ENCODE measurements at places on chromosomes 2 and 18.

- no peak for DNase-seq
Observed at GRCh38 chr2:85401844-85402243, 8.3 kb downstream of the CAPG start.

- DNase-seq, result no peak
Observed at GRCh38 chr18:47427923-47428637, 176.6 kb upstream of the SKOR2 start.

DNA sequence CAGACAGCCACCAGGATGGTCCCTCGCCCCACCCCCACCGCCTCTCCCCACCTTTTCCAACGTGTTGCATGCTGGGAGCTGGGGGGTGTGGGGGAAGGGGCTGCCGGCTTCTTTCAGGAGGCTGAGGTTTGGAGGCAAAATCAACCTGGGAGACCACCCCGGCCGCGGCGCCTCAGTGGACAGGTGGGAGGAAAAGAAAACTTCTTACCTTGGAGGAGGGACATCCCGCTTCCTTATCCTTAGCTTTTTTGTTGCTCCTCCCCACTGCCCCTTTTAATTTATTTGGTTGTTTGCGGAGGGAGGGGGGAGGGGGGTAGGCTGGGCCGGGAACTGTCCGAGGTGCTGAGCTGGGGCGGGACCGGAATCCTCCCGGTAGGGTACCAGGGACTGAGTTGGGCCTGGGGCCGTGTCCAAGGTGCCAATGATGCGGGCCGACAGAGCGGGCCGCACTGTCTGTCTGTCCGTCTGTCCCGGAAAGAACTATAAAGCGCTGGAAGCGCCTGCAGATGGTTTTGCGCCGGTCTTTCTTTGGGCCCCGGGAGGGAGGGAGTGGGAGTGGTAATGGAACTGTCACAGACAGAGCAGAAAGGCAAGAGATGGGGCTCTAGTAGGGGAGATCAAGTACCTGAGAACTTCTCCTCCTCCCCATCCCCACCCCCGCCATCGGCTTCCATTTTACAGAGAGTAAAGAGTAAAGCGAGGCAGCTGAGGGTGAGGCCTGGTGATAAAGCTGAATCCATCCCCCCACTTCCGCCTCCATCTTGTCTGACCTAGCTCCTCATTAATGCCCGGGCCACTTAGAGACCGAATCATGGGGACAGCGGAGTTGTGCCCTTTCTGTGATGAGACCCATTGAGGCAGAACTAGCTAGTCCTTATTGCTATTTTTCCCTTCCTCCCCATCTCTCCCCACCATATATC is 2.4 kb downstream of the CDK5R2 start:
- no peak for DNase-seq

- no peak for DNase-seq
Observed at GRCh38 chr2:234533626-234534025, 36.7 kb upstream of the ARL4C start.

- DNase-seq, result no peak
Observed at GRCh38 chr2:233101141-233101540, 41.0 kb downstream of the INPP5D start.

DNA sequence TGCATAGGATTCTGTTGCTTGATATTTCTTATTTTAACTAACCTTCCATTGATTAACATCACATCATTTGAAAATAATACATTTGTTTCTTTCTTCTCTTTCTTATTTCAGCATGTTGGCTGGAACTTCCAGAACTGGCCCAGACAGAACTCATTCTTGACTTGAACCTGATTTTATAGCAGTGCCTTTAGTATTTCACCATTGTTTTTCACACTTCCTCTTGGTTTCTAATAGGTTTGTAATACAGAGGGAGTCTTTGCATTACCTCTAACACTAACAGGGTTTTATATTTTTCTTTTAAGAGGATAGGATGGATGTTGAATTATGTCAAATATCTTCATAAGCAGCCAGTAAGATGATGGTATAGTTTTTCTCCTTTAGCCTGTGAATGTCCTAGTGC is 39.2 kb downstream of the SEMA4F start:
- DNase-seq, result no peak

- DNase-seq, result no peak
Observed at GRCh38 chr2:196827356-196827755, 18.2 kb upstream of the C2orf66 start.

DNA sequence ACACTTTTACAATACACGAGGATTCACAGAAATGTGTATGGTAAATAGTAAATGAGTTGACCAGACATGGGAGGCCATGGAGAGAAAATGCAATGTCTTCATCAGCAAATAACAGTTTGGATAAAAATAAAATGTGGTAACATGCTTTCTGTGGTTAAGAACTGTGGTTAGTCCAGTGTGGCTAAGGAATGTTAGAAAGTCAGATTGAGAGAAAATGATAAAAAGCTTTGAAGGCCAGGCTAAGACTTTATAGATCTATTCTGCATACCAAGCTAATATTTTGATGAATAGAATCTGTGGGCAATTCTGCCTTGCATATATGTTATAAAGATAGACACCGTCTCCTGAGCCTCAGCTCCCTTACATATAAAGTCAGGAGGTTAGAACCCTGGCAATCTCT is 215.9 kb downstream of the SOX11 start:
- DNase-seq, result peak; percentile 3

DNA sequence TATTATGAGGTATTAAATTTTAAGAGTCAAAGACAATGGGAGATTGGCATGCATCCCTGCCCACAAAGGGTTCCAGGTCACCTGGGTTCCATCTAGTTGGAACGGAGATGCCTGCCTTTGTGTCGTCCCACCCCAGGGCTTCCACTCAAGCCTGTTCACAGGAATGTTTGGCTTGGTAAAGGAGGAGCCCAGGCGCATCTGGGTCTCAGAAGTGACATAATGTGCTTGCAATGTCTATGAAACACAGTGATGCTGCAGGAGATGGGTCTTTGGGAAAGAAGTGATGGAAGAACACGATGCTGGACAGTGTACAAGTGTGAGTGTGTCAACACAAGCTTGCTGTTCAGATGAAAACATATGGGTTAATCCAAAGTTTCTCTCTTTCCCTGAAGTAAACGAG is 49.6 kb upstream of the ZNF396 start:
- DNase-seq, result peak; percentile 33

GRCh38 chr2:220442012-220442411 is 814.6 kb downstream of the SLC4A3 start:
- no peak for DNase-seq

DNA sequence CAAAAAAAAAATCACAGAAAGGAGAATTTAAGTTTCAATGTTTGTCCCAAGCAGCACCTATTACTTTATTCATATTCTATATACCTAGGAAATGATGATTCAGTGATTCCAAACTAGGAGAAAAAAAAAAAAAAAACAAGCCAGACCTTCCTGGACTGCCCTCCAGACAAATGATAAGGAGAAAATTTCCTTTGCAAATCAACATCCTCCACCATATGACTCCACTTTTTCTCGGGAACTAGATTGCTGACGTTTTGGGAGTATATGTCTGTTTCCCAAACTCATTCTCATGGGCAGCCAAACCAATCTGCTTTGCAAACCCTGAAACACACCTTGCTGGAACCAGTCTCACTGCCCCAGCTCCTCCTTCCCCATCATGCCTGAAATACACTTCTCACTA is 16.8 kb downstream of the AP1S3 start:
- no peak for DNase-seq

- no peak for DNase-seq
Observed at GRCh38 chr2:182220998-182221397, 205.8 kb downstream of the PDE1A start.

GRCh38 chr18:79515331-79515730 is 119.6 kb downstream of the NFATC1 start:
- DNase-seq, result no peak

GRCh38 chr2:207711750-207712530 is 500 bp downstream of the CCNYL1 start:
- DNase-seq, result peak; percentile 28

DNA sequence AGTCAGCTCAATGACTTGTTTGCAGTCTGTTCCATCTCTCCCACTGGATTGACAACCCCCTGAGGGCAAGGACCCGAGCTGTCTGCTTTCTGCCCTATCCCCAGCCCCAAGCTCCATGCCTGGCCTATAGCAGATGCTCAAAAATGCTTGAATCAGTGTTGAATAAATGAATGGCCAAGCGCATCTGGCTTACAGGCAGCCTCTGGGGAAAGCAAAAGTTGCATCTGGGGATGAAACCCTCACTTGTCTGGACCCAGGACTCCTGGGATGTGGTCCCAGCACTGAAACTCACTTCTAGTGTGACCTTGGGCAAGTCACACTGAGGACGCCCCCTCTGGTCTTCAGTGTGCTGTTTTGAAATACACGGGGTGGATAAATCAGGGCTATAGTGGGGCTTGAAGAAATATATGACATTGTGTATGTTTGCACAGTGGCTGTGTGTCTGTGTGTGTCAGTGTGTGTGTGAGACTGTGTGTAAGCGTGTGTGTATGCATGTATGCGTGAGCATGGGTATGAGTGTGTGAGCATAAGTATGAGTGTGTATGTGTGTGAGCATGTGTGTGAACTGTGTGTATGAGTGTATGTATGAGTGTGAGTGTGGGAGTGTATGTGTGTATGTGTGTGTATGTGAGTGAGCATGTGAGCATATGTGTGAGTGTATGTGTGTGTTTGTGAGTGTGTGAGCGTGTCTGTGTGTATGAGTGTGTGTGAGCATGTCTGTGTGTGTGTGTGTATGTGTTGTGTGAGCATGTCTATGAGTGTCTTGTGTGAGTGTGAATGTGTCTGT is 27.8 kb upstream of the TNS1 start:
- DNase-seq, result no peak

GRCh38 chr2:169877398-169877797 is 50.1 kb downstream of the UBR3 start:
- DNase-seq, result peak; percentile 16

DNA sequence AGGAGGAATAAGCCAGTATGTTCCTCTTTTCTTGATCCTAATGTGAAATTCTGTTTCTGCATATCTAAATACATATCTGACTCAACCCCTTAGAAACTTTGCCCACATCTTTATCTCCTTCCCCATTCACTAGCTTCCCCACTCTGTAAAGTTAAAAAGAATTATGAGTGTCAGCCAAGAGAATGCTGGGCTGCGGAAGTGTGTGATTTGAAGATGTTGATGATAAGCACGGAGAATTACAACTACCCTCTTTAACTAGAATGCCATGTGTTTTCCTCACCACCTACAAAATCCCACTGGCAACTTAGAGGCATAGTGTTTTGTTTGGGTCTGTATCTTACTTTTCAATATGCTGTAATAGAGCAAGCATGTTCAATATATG is 490.4 kb upstream of the FANCL start:
- no peak for DNase-seq

GRCh38 chr2:42793334-42794270 is 1.2 kb upstream of the HAAO start:
- no peak for DNase-seq

DNA sequence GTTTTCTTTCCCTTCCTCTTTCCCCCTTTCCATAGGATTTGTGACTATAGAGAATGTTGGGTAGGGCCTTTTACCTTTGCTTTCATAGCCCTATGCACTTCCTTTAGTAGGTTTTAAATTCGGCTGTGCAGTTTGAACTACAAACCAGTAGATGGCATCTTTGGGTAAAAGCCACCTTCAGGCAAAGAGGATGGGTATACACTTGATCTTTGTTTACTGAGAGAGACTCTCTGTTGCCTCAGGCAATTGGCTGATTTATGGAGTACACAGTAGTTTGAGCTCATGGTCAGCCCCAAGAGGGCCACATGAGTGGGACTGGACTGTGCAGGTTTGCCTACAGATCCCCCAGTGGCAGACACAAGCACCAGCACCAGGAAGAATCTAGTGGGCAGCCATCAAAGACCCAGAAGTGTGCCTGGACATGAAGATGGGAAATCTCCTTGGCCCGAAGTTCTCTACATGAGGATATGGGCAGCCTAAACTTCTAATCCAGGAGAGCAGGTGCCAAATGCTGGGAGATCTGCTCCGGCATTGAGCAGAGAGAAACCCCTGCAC is 1304.3 kb upstream of the DDX18 start:
- no peak for DNase-seq

DNA sequence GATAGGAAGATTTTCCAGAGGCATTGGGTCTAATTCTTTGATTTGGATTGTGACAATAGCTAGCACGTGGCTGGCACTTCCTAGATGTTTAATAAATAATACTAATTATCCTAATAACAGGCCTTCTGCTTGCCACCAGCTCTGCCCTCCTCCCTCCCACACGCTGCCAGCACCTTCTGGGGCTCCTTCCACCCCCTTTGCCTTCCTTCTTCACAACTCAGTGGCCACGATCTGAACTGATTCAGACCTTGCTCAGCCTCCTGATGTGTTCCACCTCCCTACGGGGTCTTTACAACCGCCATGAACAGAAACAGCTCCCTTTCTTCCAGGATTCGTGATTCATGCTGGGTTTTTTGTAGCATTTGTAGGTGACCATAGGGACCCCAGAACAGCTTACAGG is 310.3 kb upstream of the HS6ST1 start:
- no peak for DNase-seq

GRCh38 chr2:159637988-159638501 is 21.7 kb upstream of the BAZ2B start:
- DNase-seq, result peak; percentile 76

- DNase-seq, result peak; percentile 72
Observed at GRCh38 chr2:205858881-205859441, 176.7 kb downstream of the NRP2 start.

DNA sequence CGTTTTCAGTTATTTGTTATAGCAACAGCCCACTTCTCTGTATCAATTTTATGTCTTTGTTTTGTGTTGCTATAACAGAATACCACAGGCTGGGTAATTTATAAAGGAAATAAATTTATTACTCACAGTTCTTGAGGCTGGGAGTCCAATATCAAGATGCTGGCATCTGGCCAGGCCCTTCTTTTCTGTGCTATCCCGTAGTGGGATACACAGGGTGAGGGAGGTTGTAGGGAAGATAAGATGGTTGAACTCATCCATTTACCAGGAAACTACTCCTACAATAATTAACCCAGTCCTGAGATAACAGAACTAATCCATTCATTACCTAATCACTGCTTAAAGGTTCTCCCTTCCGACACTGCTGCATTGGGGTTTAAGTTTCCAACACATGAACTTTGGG is 220.7 kb downstream of the TPGS2 start:
- DNase-seq, result no peak

DNA sequence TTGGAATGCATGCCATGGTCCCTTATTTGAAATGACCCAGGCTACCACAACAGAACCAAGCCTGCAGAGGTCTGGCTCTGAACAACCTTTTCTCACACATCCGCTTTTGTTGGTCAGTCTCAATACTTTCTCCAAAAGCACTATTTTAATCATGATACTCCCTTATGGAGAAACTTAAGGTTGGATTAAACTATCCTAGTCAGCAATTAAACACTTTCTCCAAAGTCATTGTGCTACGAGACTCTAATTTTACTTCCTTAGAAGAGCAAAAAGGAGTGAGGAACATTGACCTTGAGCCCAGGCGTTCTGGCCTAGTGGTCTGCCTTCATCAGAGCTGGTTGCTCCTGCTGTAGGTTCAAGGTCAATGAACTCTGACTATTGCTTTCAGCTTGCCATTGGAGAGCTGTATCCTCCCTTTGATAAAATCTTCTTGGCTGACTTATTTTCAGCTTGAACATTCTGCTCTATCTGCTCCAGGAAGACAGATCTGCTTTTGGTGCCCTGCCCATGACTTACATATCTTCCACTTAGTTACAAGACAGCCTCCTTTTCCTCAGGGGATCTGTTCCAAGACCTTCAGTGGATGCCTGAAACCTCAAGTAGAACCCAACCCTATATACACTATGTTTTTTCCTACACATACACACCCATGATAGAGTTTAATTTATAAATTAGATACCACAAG is 91.2 kb downstream of the NCKAP5 start:
- no peak for DNase-seq

GRCh38 chr2:149223472-149224095 is 106.8 kb upstream of the LYPD6 start:
- peak; percentile 55 for DNase-seq

Data from AG10803 (cell line).